ENCODE measurements at places on chromosomes 16 and 17. TPM values are rescaled to one million over a fixed set of nuclear protein-coding genes. Genes with fewer than 3 reads are reported as not detected.

DNA sequence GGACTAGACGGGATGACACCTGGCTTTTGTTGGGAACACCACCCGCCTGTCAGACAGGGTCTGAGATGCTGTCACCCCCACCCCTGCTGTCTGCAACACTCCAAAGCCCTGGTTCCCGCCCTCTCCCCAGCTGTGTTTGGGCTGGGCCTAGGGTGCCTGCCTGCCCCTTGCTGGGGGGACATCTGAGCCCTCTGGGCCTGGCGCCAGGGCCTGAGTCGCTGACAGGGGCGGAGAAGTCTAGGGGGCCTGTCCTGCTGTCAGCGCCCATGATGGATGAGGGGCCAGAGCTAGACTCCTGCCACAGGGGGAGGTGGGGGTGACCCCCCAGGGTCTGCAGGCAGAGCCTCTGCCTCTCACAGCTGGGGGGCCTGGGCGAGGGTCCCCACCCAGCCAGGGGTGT, 7.6 kb upstream of the PKMYT1 start:
- no peak overlapping the region for H3K27ac ChIP-seq
- no peaks in the 10 kb centered on the region for H3K36me3 ChIP-seq
- peaks cover 30% of the 10 kb centered on the region for H3K27me3 ChIP-seq

- no peak overlapping the region for H3K27ac ChIP-seq
- no peaks in the 10 kb centered on the region for H3K27me3 ChIP-seq
- no peak overlapping the region for H3K4me3 ChIP-seq
- no peaks in the 10 kb centered on the region for H3K36me3 ChIP-seq
Measured at GRCh38 chr17:29197516-29198272, 17.5 kb upstream of the MYO18A start.

The FBXW10 gene
- total RNA-seq = not detected

GRCh38 chr17:50183421-50183994, 17.7 kb downstream of the SGCA start:
- H3K36me3 ChIP-seq = no peaks in the 10 kb centered on the region
- no peak for DNase-seq
- peak overlapping the region; percentile 43 for H3K27ac ChIP-seq
- H3K4me3 ChIP-seq = no peak overlapping the region
- peaks cover 8% of the 10 kb centered on the region for H3K4me1 ChIP-seq
- H3K27me3 ChIP-seq = no peaks in the 10 kb centered on the region

Measured in tibial nerve (tissue), 4 donors.